Aorta (tissue), 5 donors: ENCODE measurements at places on chromosomes 2 and 18. TPM values are rescaled to one million over a fixed set of nuclear protein-coding genes. Genes with fewer than 3 reads are reported as not detected.
A peak's percentile ranks its signal among the peaks of the same experiment; 100 is the strongest.

GRCh38 chr2:169237286-169237685 lies 125.0 kb downstream of the LRP2 start:
- DNase-seq: no peak

MDH1B gene
- 0.29 TPM for total RNA-seq

ASB18 gene
- not detected for total RNA-seq

UGT1A7 gene
- not detected for total RNA-seq

ZNF236 gene
- total RNA-seq: 23.6 TPM

DNA sequence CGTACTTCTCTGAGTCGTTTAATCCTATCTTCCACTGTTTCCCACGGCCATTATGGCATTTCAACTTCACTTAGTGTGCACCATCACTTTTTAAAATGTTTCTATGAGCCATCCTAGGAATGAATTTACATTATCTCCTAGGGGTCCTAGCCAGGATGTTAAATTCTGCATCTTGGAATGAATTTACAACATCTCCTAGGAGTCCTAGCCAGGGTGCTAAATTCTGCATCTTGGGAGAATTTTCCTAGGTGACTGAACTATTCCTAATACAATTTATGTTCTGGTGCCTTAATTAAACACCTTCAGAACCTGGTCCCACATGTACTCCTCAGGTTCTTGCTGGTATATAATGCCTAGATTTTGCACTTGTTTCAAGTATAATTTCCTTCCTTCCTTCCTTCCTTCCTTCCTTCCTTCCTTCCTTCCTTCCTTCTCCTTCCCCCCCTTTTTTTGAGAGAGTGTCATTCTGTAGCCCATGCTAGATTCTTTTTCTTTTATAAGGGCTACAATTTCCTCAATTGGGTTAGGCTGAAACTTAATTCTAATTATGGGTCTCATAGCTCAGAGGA lies 72.1 kb downstream of the TBR1 start:
- no peak for DNase-seq

DOK1 gene
- 19.6 TPM for total RNA-seq

- no peak for DNase-seq
Measured at GRCh38 chr18:3538954-3539617, 89.1 kb downstream of the TGIF1 start.

DNA sequence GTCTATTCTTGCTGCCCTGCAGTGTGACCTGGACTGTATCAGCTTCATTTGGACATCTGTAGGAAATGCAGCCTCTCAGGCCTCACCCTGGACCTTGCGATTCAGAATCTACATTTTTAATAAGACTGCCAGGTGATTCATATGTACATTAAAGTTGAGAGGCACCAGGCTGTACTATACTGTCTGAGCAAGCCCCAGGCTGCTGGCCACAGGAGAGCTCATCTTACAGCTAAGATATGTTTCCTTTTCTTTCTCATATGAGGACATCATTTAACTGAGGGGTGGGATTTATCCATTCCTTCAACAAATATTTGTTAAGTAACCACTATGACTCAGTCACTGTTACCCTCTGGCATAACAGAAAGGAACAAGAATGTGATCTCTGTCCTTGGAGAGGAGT lies 78.2 kb upstream of the GCFC2 start:
- no peak for DNase-seq

KRTCAP3 gene
- 2.4 TPM for total RNA-seq

GRCh38 chr2:55247025-55247424 lies 14.5 kb downstream of the RPS27A start:
- DNase-seq: no peak

SP140 gene
- total RNA-seq: 4.1 TPM

TSPYL6 gene
- 0.12 TPM for total RNA-seq

GRCh38 chr2:105490204-105490603 lies 91.4 kb upstream of the FHL2 start:
- DNase-seq: no peak

CDH19 gene
- 9.6 TPM for total RNA-seq

DNA sequence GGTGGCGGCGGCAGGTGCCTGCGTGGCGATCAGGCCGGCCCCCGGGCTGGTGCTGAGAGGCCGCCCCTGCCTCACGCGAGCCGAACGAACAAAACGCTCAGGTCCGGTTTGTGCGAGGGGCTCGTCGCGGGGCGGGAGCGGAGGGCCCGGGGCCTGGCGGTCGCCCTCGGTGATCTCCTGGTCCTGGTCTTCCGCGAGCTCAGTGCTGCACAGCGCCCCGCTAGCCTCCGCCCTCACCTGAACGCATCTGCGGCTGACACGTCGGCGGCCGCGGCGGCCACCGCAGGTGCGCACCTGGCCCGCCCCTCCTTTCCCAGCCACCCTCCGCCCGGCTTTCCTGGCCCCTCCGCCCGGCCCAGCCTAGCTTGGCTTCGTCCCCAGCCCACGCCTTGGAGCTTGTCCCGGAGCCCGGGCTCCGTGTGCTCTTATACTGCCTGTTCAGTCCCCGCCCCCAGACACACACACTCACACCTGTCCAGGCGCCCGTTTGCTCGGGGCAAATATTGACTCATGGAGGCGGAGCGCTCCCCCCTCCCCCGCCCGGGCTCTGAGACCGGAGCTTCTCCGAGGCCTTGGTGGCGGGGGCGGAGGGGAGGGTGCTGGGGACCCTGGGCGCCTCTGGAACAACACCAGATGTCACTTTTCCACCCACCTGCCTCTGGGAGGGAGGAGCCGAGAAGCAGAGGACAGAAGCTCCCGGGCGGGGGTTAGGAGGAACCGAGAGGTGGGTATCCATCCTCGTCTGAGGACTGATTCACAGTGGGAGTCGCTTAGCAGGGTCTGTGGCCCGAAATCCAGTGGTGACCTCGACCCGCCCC lies 8.6 kb upstream of the CRYBA2 start:
- no peak for DNase-seq

- no peak for DNase-seq
Measured at GRCh38 chr2:42851186-42851585, 58.8 kb upstream of the HAAO start.

DNA sequence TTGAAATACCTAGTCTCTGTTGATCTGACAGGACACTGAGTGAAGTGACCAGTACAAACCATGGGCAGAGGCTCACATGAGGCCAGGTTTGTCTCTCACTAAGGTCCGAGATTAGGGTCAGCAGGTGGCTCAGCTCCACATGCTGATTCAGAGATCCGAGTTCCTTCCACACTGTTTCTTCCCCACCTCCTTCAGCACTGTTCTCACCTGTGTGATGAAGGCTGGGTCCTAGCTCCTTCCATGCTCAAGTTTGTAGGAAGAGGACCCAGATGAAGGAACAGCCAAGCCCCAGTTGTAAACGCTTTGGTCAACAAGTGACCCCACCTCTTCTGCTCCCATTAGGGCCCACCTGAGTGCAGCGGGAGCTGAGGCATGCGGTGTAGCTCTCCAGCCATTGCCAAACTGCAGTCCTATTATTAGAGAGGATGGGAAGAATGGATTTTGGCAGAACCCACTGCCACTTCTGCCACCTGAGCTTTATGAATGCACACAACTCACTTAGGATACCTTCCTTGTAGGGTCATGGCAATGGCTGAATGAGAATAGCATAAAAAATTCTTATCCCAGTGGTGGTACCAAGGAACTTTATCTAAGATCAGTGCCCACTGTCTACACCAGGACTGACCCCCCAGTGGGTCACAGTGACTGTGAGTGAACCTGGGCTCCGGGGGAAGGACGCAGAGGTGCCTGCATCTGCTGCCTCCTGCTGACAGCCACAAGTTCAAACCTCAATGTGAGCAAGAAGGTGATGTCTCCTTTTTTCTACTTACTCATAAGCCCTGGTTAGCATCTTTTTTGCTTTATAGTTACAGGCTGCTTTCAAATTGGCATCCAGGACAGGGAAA lies 324.8 kb upstream of the HS6ST1 start:
- DNase-seq: no peak

DNA sequence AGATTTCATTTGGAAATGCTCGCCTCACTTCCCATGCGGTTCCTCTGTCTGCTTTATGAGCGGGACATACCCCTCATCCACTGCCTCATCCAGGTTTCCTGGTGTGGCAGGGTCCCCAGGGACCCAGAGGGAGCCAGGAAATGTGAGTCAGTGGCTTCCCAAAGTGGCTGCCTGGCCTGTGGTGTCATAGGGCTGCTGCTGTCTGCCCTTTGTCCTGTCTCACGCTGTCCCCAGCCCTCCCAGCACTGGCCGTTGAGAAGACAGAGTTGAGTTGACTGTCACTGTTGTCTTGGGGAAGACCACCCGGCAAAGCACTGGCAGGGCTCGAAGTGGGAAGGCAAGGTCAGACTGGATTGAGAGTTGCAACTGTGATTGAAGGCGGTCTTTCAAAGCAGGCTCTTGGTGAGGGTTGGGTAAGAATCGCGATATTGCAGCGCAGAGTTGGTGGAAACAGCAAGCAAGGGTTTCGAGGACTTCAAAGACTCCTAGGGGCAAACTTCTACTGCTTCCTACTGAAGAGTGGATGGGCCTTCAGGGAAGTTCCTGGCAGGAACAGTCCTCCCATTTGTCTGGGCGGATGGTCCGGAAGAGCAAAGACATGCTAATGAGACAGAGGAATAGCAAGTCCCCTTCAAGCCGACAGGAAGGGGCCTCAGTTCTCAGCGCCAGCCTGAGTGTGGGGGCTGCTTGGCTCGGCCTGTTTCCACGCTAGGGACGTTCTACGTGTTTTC lies 33.9 kb downstream of the RAB31 start:
- DNase-seq: peak; percentile 87

- DNase-seq: no peak
Measured at GRCh38 chr2:96604104-96604503, 34.0 kb downstream of the KANSL3 start.

DNA sequence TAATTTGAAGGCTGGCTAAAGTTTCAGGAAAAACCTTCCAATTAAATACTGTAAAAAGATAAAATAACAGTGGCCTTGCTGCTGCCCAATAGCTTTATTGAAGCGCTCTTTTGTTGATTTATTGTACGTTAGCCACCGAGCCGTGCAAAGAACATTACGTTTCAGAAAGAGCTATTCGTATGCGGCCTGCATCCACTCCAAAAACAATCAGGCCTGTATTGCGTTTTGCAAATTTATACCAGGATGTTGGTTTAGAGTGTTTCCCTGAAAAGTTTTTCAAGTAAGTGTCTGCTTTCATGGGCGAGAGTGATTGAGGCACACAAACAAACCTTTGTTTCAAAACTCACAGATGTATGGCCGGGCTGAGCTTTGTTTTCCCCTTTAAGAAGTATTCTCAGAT lies 257.2 kb upstream of the SALL3 start:
- no peak for DNase-seq

DNA sequence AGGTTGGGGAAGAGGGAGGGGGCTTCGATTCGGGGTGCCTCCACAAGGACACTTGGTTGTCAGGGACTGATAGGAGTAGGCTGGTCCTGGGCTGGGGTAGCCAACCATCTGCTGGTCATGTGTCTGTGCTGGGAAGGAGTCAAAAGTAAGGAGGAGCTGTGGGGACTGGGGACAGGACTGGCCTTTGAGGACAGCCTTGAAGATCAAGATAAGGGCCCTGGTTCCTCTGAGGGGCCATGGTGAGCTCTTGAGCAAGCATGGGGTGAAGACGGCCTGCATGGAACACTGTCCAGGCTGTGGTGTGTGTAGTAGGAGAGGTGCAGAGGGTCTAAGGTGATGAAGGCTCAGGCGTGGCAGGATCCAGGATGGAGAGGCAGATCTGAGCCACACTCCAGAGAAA lies 1.7 kb downstream of the CYP27A1 start:
- DNase-seq: peak; percentile 47

DNA sequence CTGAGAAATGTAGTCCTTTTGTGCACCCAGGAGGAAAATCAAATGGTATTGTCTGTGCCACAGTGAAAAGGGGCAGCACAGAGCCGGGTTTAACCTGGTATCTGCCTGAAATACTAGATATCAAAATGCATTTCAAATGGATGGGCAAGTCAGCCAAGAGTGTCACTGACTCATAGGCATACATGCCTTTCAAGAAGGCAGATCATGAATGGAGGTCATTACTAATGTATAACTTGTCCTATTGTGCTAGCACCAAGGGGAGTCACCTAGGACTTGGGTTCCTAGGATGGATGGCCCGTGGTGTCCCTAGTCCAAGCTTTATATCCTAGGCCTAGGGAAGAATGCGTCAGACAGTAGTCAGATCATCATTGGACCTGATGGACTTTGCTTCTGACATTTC lies 49.9 kb downstream of the TCF7L1 start:
- no peak for DNase-seq
